ENCODE measurements at places on chromosomes 5 and 9.

- DNase-seq: no peak
These were observed 20.7 kb downstream of the ANKRA2 start for GRCh38 chr5:73544429-73545402.

- DNase-seq: no peak
These were observed 1.5 kb upstream of the PCYOX1L start for GRCh38 chr5:149356391-149356790.

DNA sequence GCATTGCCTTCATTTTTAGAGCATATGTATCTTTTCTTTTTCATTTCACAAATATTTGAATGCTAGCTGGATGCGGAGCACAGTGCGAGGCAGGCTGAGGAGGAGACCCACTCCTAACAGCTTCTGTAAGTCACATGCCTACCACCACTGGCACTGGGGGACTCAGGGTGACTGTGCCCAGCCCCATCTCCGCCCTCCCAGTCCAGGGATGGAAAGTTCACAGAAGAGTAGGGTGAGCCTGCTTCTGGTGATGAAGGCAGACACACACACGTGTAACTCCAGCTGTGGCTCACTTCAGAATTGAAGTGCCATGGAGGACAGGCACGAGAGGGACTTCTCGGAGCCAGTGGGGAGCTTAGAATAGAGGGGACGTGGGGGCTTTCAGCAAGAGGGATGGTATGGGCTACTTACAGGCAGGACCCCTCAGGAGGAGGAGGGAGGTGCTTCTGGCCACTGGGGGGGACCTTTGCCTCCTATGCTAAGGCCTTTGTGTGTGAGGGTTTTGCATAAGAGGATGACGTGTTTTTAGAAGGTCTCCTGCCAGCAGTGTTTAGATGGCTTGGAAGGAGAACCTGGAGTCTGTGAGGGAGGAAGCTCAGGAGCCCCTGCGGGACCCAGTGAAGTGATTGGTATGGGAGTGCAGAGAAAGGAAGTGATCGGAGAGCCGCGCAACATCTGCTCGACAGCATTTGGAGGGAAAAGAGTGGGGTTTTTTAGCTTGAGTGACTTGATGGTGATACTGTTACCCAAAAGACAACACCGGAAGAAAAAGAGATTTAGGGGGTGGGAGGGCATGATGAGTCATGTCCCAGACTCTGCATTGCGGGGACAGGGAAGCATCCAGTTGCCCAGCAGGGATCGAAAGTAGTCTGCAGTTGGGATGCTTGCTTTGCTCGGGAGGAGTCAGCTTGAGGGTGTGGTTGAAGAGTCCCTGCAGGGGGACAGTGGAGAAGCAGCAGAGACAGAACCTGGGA is 163.5 kb upstream of the OTULINL start:
- no peak for DNase-seq

DNA sequence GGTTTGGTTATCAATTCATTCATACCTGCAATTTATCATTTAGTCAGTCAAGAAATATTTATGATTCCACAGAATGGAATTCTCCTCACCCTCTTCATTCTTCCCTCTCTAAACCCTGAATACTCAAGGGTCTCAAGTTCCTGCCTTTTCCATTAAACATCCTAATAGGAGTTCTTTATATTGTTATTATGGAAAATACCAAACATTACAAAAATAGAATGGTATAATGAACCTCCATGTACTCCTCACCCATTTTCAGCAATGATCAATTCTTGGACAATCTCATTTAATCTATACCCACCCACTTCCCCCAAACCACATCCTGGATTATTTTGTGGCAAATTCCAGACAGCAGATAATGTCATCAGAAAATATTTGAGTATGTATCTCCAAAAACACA is 74.5 kb downstream of the ADAMTS12 start:
- no peak for DNase-seq

DNA sequence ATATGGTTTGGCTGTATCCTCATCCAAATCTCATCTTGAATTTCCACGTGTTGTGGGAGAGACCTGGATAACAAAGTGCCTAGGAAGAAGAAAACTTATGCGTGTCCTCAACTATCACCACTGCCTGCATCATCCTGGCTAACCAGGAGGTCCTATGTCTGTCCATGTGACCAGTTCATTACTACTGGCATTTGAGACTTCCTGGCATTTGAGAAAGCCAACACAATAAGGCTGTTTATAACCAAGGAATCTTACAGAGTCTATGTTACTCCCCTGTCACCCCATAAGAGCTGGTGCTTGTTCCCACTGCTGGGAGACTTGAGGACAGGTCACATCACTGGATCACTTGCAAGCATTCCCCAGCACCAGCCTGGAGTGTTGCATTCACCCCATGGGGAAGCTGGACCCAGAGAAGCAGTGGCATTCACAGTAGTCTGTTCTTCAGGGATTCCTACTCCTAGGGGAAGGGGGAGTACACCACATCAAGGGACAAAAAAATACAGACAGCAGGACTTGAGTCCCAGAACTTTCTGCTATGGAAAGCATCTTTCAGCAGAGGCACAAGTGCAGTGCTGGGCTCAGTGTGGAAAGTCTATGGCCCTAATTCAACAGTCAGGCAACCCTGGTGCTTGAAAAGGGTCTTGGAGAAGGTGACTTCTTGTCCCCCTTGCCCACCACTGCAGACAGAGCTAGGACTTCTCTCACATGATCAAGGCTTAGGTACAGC is 717.1 kb downstream of the SEMA5A start:
- no peak for DNase-seq

DNA sequence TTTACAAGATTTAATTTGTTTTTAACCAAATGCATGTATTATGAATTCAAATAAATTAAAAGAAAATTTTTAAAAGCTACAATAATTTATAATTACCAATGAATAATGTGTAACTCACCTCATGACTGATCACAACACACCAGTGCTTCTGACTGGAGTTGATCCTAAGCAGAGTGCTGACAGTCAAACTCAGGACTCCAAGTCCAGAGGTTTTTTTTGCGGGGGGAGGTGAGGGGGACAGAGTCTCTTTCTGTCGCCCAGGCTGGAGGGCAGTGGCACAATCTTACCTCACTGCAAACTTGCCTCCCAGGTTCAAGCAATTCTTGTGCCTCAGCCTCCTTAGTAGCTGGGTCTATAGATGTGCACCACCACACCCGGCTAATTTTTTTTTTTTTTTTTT is 71.0 kb upstream of the MELK start:
- no peak for DNase-seq
